ENCODE measurements at places on chromosomes 11 and 22.
A peak's percentile ranks its signal among the peaks of the same experiment; 100 is the strongest.

- DNase-seq, result peak; percentile 17
Observed at GRCh38 chr22:30459181-30460052, 12.4 kb downstream of the SEC14L3 start.

- no peak for DNase-seq
Observed at GRCh38 chr22:45499746-45500145, 2.9 kb upstream of the FBLN1 start.

GRCh38 chr11:78630561-78631303 lies 56.1 kb upstream of the NARS2 start:
- DNase-seq, result peak; percentile 46

DNA sequence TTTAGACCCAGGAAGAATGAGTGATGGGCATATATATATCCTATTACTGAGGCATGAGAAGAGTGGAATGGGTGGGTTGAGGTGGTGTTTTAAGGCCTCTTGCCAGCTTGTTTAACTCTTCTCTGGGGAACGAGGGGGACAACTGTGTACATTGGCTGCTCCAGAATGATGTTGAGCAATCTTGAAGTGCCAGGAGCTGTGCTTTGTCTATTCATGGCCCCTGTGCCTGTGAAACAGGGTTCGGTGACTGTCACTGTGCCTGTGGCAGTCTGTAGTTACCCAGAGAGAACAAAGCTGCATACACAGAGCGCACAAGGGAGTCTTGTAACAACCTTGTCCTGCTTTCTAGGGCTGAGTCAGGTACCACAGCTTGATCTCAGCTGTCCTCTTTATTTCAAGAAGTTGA lies 11.7 kb downstream of the LIMK2 start:
- DNase-seq, result no peak

DNA sequence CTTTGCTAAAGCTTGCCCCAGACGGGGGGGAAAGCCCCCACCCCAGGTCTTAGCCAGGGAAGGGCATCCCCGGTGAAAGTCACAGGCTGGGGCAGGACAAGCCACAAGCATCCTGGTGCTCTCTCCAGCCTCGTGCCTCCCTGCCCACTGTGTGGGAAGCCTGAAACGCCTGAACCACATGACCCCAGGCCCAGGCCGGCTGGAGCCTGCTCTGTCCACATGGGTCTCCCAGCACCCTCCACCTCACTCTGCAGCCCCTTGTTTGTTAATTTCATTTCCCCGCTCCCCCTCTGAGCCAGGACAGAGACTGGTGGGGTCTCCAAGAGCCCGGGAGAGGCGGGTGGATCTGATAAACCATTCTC lies 58.3 kb upstream of the TCF20 start:
- DNase-seq, result no peak
